Forelimb muscle (tissue), 1 donor: ENCODE measurements at places on chromosomes 4 and X.

DNA sequence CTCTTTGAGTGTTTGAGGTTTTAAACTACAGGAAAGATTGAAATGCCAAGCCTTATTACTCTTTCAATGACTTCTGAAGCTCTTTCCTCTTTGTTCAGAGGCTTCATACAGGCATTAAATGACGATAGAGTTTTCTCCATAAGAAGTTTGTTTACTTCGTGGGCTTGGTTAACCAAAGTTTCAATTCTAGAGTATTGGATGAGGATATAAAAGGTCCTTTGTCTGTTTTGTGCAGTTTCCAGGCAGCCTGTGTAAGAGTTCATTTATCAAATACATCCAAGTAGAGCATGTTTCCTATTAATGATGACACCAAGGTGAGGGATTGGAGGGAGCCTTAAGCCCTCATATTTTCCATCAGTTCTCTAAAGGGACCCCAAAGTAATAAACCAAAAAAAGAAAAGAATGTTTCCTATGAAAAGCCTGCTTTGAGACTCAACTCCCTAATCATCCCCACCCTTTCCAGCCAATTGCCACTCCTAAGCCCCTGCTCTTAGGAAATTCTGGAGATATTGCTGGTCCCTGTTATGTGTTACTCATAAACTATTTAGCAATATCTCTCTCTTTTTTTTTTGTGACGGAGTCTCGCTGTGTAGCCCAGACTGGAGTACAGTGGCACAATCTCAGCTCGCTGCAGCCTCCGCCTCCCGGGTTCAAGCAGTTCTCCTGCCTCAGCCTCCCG lies 106.2 kb upstream of the IL13RA1 start:
- no peak for DNase-seq

DNA sequence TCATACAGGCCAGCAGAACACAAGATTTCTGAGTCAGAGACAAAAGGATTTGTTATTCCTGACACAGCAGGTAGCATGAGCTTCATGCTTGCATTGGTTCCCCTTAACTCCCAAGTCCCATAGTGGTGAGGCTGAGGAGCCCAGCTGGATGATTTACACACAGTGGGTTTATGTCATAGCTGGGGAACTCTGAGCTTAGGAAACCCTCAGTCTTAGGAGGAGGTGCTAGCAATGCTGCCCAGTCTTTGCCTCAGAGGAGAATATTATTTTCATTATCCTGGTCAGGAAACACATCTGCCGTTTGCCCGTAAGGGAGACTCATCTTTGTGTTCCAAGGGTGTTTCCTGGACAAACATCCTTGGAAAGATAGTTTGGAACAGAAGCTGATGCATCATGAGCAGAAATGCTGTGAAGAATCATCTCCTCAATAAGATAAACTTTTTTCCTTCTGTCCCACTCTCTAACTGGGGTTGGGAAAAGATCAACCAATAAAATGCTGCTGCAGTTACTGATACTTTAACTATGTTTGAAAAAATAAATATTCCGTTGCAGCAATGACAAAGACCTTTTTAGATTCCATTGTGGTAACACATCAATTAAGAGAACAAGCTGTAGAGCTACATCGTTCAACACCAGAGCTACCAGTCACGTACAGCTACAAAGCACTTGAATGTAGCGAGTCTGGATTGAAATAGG lies 146.8 kb downstream of the DCLK2 start:
- DNase-seq: no peak

DNA sequence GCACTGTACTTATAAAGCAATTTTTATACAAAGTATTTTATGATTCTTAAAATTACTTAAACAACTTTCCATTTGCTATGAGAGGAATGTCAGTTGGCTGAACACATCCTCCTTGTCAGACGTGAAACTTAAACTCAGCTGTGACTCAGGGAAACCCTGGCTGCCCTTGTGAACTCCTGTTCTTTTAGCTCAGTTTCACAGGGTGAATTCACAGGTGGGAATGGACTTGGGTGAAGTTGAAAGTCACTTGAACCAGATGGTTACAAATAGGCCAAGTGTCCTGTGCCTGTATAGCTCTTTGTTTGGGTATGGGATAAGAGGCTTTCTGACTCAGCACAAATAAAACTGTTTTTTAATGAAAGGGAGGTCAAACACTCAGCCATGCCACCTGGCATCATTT lies 67.4 kb upstream of the FAM47B start:
- DNase-seq: no peak

DNA sequence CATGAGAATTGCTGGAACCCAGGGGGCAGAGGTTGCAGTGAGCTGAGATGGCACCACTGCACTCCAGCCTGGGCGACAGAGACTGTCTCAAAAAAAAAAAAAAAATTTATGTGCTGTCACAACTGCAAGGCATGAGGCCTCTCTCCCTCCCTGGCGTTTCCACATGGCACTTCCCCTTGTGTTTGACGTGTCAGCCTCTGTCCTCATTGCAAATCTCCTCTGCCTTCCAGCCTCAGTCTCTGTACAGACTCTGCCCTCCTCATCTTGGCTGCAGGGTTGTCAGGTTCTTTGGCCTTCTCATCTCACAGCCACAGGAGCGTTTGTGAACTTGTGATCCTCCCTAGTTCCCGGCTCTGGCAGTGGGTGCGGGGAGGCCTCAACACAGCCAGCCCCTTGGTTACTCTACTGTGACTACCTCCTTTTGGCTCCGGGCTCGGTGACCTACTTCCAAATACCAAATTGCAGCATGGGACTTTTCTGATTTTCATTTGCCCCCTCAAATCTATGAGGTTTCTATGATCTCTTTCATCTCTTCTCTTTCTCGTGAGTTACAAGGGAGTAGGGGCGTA lies 250.0 kb downstream of the CBR4 start:
- DNase-seq: no peak

- no peak for DNase-seq
These were observed 695 bp downstream of the MTM1 start for GRCh38 chrX:150569155-150569477.
